Iris pigment epithelial cell (primary cell): ENCODE measurements at places on chromosomes 1 and 21.

GRCh38 chr1:207978441-207978840 is 67.5 kb upstream of the CD34 start:
- no peak for DNase-seq

- no peak for DNase-seq
Measured at GRCh38 chr21:43294194-43294902, 125.5 kb downstream of the CRYAA start.

GRCh38 chr1:235854347-235854746 is 12.4 kb downstream of the LYST start:
- DNase-seq: no peak

- DNase-seq: no peak
Measured at GRCh38 chr1:74478979-74479378, 33.4 kb downstream of the LRRC53 start.

- DNase-seq: no peak
Measured at GRCh38 chr1:169488157-169488556, 2.4 kb upstream of the SLC19A2 start.

DNA sequence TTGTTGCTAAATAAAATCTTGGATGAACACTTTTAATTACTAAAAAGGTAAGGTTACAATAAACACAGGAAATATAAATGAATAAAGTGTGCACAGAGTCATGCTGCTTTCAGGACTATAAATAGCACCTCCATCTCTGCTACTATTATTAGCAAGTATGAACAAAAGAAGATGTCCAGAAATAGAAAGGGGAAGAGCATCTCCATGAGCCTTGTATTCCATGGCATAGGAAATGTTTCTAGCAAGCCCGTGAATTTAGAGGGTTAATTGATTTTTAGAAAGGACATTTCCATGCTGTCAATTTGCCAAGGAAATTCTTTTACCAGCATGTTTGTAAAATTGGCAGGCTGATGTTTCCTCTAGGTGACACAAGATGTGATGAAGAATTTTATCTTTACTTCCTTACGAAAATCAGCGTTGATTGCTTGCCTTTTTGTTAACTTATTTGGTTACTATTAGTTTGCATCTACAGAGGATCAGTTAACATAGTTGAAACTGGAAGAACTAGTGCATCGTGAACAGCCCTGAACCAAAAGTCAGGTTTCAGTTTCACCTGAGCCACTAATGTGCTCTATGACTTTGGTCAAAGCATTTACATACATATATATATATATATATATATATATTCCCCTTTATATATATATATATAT is 45.3 kb downstream of the NR5A2 start:
- no peak for DNase-seq

GRCh38 chr1:202162418-202163280 is 2.2 kb upstream of the PTPN7 start:
- DNase-seq: no peak

DNA sequence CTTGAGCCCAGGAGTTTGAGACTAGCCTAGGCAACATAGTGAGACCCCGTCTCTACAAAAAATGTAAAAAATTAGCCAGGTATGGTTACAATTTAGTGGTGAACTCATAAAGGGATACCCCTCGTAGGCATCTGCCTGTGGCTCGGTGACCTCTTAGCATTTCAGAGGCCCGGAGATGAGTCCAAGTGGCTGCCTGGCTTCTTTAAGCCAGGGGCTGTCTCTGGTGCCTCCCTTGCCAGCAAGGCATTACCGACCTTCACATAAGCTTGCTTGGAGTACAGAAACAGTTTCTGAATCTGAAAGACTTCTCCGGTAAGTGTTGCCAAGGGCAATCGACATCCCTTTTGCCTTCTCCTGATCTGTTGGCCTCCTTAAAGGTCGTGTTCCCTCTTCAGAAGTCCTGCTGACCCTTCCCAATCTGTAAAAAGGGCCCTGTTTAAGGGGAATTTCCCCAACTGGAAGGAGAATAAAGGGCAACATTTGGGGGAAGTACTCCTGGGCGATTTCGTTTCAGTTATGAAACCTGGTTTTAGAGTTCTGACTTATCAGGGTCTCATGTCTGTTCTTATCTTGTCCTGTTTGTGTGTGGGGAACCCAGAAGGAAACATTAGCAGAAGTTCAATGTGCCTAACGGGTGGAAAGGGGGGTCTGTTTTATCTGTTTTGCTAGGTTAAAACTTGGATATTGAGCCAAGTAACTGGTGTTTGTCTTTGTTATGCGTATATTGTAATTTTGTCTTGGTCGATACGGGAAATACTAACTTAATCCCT is 32.9 kb downstream of the KIFAP3 start:
- no peak for DNase-seq
